ENCODE measurements at places on chromosomes 7 and 10.

- no peak for DNase-seq
Observed at GRCh38 chr7:8938044-8938805, 504.8 kb downstream of the NXPH1 start.

GRCh38 chr10:104040862-104041789, 44.6 kb downstream of the COL17A1 start:
- DNase-seq: no peak

- DNase-seq: no peak
Observed at GRCh38 chr7:123003539-123004126, 8.1 kb upstream of the TAS2R16 start.

- DNase-seq: peak; percentile 43
Observed at GRCh38 chr7:38195804-38196595, 18.0 kb downstream of the STARD3NL start.

- DNase-seq: no peak
Observed at GRCh38 chr10:91104193-91105041, 116.0 kb upstream of the PCGF5 start.

DNA sequence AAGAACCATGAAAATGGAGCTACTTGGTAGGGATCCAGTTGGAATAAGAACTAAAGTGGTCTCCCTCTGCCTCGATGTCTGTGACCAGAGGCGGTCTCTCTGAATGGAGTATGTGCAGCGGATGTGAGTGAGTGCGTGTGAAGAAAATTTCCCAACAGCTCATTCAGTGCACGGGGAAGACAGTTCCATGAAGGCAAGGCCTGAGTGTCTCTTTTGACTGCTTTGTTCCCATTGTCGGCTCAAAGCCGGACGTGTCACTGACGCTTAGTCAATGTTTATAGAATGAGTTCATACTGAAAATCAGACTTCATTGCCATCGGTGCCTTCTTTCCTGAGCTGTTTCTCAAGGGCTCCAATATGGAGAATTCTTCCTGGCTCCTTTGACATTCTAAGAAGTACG, 55.3 kb upstream of the GRB10 start:
- peak; percentile 38 for DNase-seq

DNA sequence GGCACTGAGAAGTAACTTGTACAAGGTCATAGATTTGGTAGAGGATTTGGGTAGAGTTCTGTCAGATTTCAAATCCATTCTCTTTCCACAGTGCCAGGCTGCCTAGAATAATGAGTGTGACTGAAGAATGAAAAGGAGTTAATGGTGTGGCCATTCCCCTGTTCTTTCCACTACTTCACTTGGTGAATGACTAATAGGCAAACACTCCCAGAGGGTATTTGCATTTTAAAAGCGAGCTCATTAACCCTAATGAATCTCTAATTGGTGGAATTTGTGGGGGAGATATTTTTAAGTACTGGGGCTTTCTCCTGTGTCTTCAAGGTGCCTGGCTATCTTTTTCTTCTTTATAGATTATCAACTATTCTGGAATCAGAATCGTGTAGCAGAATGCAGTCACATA, 74.8 kb upstream of the RPA3 start:
- DNase-seq: peak; percentile 47

DNA sequence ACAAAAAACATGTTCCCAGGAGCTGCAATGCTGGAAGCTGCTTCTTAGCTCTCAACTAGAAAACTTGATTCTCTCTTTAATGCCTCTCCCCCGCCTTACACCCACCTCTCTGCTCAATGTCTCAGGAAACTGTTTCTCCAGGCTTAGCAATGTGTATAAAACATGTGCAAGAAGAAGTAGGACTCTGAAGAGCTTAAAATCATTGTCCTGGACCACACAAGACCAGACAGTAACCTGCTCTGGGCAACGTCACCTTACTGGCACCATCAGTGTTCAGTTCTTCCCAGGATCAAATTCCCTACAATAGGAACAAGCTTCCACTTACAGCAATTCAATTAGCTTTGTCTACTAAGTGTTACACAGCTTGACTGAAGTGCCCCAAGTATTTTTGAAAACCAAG, 104.9 kb downstream of the RAPGEF5 start:
- DNase-seq: no peak

DNA sequence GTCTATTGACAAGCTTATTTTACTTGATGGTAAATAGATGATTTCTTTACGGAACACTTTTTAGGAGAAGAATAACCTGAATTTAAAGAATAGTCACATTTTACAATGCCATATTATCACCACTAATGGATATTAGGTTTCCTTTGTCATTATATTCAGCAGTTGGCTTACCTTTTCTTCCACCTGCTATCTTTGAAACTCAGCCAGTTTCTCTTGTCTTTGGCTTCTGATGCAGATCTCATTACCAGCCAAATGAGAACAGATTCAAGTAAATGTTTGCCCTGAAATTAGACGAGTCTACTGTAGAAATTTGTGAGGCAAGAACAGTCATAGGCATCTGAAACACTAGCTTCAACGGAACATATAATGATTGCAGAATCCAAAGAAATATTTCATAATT, 85.5 kb upstream of the OIT3 start:
- DNase-seq: no peak

GRCh38 chr7:20287317-20287716, 43.4 kb upstream of the ITGB8 start:
- no peak for DNase-seq

- DNase-seq: no peak
Observed at GRCh38 chr10:74973741-74974392, 137.6 kb upstream of the SAMD8 start.

GRCh38 chr10:34228066-34228465, 587.0 kb downstream of the PARD3 start:
- DNase-seq: no peak

- no peak for DNase-seq
Observed at GRCh38 chr7:30465046-30465810, 13.4 kb downstream of the NOD1 start.

DNA sequence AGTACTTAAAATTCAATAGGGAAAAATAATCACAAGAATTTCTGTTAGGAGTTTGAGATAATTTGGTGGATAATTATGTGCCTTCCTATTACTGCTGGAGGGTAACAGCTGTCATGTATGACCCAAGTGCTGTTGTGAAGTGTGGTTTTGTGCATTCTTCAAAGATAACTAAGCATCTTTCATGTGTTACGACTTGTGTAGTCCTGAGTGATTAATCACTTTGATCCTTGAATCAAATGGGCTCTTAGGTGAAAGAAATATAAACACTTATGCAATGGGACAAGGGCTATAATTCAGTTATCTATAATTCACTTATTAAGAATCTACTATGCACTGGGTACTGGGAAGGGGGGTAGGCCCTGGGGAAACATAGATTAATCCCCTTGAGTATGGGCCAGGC, 89.0 kb downstream of the CH25H start:
- peak; percentile 92 for DNase-seq

DNA sequence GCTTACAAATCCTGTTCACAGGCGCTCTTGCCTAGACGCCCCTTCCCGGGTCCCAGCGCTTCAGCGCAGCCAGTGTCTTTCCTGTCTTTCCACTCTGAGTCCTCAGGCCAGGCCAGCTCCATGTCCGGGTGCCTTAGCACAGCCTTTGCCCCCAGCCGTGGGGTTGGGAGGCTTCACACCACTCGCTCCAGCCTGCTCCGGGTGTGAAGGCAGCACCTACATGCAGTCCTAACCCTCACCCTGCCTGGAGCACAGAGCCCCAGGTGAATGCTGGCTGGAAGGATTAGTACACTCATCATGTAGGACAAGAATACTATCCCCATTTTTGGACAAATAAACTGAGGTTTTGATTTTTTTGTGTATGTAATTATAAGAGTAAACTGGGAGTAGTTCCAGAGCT, 81.7 kb upstream of the TMEM72 start:
- no peak for DNase-seq

- DNase-seq: no peak
Observed at GRCh38 chr10:103660364-103661197, 167.1 kb downstream of the NEURL1 start.

DNA sequence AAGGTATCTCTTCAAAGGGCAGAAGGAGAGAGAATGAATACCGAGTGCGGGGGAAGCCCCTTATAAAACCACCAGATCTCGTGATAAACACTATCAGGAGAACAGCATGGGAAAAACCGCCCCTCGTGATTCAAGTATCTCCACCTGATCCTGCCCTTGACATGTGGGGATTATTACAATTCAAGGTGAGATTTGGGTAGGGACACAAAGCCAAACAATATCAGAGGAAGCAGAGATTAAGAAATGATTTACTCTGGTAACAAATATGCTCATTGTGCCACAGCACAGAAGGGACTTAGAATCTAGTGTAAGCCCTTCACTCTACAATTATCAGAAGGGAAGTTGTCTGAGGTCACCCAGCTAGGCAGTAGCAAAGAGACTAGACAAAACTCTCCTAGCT, 40.1 kb upstream of the ZNRF2 start:
- DNase-seq: no peak

DNA sequence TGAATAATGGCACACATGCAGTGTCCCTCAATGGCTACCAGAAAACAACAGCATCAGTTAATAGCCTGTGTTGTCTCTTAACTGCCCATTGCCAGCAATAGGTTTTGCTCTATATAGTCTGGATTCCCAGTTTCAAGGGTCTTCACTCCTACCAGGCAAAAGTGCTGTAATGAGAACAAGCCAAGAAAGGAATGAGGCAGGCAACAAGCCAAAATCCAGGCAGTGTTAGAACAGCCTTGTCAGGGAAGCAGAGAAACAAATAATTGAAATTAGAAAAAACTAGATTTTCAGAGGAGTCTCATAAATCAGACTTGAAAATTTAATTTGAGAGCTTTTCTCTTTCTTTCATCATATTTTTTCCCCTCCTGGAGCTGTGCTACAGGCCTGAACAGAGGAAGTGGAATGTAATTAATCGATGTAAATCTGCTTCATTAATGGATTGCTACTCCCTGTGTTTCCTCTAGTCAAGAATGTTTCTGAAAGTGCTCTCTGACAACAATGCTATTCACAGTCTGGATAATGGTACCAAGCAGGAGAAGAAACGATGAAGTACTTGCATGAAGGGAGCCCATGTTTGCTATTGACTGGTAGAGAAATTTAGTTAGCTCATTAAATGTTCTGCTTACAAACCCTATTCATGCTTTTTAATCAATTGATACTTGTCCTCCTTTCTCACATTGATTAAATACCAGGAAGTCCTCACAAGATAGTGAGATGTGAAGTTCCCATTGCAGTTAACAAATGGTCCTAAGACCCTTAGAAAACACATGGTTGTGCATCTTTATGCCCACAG, 202.0 kb upstream of the LRRTM3 start:
- no peak for DNase-seq

Measured in renal cortical epithelial cell (primary cell).